ENCODE measurements at places on chromosomes 6 and 20.

DNA sequence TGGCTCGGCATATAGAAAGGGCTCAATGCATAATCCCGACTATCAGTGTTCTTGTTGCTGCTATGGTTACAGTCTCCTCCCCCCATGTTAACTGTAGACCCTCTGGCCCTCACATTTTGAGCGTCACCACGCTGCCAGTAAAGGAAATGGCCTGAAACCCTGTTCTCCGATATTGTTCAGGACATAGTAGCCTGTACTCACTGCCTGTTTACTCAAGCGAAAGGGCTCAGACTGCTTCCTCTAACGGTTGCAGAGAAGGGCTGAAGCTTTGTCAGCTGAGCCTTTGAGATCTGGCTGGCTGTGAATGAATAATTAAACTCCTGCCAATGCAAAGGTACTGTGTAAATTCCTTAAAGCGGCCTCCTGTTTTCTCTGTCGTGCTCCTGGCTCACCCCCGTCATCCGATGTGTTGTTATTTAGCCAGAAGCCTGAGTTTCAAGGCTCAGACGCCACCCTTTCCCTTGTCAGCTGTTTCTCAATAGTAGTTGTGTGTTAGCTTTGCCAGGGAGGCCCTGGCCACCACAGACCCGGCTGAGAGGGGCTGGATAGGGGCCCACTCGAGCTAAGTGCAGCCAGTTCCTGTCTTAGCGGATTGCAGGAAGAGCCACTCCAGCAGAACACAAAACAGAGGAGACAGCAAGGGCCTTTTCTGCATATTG is 31.2 kb upstream of the RALGAPA2 start:
- peak; percentile 88 for DNase-seq

DNA sequence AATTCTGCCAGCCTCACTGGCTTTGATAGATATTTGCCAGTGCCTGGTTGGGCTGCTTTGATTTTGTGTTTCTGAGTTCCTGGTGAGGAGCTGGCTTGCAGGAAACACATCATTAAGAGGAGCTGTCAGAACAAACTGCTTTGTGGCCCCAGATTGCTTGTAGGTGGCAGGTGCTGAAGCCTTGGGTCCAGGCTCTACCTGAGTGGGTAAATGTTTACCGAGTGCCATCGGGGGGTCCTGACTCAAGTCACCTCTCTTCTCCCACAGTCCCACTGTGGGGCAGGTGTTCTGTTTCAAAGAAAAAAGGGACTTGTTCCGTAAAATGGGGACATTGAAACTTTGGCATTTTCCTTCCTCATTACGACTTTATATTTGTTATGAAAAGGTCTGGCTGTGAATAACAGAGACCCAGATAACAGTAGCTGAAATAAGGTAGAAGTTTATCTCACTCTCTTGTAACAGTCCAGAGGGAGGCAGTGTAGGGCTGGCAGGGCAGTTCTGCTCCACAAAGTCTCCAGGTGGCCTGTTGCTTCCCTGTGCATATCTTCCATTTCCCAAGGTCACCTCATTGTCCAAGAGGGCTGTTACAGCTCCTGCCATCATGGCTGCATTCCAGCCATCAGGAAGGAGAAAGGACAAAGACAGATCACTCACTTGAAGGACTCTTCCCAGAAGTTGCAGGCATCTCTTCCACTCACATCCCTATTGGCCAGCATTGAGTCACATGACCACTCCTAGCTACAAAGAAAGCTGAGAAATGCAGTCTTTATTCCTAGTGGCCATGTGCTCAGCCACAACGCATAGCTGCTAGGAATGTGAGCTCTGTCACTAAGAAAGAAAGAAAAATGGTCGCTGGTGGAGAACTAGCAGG is 149.9 kb upstream of the KCNG1 start:
- peak; percentile 15 for DNase-seq

DNA sequence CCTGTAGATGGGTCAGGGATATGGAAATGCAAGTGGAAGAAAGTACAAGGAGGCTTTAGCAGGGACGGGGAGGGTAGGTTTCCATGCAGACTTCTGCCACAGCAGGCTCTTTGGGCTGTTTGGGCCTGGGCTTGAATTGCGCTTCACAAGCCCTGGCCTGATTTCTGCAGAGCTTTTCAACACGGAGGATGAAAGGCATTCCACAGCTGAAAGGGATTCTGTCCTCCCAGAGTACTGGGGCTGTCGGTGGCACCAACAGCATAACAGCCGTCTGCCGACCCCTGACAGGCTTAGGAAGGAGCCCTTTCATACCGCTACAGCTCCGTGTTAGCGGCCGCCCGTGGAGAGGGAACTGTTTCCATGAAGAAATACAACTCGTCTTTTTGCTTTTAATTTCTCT is 22.9 kb upstream of the TBC1D7 start:
- no peak for DNase-seq

- DNase-seq, result peak; percentile 2
Observed at GRCh38 chr6:155604991-155605390, 149.4 kb upstream of the NOX3 start.

DNA sequence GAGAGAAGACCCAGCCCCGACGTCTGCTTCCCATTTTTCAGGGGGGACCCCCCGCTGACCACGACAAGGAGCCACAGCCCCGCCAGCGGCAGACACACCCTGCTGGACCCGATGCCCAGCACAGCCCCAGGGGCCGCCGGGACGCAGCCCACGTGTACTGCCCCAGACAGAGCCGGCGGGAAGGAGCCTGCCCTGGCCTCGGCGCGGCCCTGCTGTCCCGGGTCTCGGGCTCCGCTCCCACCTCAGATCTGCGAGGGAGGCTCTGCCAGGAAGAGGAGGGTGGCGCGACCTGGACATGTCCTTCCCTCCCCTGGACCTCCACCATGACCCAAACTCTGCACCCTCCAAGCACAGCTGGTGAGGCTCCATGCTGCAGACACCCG is 54.7 kb downstream of the KCNQ2 start:
- no peak for DNase-seq

DNA sequence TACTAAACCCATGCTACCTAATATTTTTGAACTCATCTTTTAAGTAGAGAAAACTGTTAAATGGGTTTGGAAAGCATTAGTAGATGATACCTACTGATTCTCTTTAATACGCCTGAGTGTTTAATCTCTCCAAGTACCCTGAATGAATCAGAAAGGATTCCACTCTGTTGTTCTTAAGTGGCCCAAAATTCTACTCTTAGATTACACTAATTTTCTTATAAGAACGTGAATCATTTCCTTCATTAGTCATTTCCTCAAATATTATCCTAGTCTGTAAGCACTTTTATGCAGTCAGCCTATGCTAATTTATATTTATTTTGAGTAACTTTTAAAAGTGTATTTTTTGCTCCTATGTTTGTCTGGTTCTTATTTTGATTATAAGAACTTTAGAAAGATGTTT is 380.0 kb downstream of the BTBD9 start:
- DNase-seq, result peak; percentile 80

DNA sequence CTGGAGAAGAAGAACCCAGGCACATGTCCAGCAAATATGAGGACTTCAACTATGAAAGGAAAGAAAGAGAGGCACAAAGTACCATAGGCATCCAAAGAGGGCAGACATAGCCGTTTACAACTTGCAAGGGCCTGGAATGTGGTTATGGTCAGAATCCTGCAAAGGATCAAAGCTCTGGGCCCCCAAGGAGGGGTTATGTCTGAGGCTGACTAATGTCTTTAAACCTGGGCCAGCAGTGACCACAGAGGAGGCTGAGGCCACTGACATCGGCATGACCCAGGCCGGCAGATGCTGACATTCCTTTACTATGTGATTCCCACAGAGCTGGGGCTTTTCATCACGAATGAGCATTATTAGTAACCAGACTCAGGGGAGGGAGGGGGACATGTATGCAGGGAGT is 861.1 kb downstream of the DHX35 start:
- DNase-seq, result peak; percentile 70

- DNase-seq, result peak; percentile 76
Observed at GRCh38 chr6:145749632-145750031, 14.3 kb upstream of the EPM2A start.

GRCh38 chr20:1203630-1204029 is 376 bp downstream of the C20orf202 start:
- no peak for DNase-seq

- DNase-seq, result peak; percentile 43
Observed at GRCh38 chr6:70956451-70957283, at the start of gene B3GAT2. Gene B3GAT2, minus strand, starts transcription at chr6:70957060. Its CDS starts 631 bp downstream, at chr6:70956429.

DNA sequence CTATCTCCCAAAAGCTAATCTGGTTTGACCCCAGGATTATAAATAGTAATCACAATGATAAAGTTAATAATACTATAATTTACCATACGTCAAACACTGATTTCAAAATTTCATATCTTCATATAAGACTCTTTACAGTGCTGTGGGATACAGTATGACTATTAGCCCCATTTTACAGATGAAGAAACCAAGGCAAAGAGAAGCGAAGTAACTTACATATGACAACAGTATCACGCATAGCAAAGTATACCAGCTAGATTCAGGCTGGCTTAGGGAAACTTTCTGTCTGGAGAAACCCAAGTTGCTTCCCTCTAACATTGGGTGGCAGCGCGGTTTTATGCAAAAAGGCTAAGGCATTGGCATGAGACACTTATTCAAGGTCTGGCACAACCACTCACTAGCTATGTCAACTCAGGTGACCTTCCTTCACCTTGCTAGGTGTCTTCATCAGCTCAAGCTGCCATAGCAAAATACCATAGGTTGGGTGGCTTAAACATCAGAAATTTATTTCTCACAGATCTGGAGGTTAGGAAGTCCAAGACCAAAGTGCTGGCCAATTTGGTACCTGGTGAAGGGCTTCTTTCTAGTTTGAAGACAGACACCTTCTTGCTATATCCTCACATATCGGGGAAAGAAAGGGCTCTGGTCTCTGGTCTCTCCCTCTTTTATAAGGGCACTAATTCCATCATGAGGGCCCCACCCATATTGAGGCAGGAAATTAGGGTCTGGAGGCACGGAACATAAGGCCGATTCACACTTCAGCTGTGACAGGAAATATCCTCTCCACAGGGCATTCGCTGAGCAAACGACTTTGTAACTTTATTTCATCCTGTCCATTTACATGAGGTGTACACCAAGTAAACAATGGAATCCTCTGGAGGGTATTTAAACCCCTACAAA is 22.4 kb upstream of the UTRN start:
- DNase-seq, result no peak

GRCh38 chr20:47969426-47969825 is 184.1 kb upstream of the SULF2 start:
- DNase-seq, result no peak

- DNase-seq, result peak; percentile 41
Observed at GRCh38 chr20:16491294-16491905, 81.8 kb downstream of the KIF16B start.

DNA sequence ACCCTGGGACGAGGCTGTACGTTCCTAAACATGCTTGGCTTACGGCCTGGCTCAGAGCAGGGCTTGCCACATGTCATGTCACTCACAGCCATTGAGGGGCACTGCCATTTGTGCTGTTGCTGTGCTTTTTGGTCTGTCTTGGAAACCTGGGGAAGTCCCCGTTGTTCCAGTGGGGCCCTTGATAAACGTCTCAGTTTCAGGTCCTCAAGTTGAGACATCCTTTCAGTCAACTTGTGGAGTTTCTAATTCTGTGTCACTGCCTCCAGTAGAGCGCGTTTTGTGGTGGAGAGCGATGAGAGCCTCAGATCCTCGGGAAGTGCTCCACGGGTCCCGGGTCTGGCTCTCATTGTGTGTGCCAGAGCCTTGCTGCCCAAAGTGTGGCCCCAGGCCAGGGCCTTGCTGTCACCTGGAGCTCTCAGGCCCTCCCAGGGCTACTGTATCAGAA is 43.0 kb upstream of the CCR6 start:
- DNase-seq, result no peak

DNA sequence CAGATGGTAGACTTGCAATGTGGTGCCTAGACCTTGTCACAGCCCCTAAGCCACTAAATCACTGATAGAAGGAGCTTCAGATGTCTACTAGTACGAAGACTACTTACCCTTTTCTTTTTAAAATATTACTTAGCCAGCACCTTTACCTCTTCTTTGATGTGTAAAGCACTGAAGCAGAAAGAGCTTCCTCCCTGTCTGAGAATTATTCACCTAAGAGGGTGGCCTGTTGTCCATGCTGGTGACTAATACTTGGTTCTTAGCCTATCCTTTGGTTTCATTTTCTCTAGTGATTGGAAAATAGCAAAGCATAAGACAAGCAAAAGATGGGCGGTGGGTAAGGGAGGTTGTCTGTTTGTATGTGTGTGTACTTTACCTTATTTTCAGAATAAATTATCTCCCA is 794.6 kb downstream of the TFAP2A start:
- no peak for DNase-seq

DNA sequence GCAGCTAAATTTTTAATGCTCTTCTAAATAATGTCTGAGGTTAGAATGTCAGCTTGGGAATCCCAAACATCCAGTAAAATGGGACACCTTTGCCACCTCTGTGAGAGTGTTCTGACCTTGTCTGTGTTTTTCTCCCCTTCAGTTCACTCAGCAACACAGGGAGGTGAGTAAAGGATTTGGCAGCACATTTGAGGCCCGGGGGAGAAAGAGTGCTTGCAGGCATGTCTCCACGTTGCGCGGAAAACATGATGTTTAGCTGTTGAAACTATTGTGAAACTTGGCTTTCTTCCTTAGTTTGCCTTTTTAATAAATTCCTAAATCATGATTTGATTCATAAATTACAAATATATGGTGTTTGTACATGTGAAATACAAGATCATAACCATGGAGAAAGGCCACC is 707.8 kb upstream of the FLRT3 start:
- DNase-seq, result peak; percentile 1

- DNase-seq, result no peak
Observed at GRCh38 chr20:62811320-62811719, 5.5 kb upstream of the COL9A3 start.

DNA sequence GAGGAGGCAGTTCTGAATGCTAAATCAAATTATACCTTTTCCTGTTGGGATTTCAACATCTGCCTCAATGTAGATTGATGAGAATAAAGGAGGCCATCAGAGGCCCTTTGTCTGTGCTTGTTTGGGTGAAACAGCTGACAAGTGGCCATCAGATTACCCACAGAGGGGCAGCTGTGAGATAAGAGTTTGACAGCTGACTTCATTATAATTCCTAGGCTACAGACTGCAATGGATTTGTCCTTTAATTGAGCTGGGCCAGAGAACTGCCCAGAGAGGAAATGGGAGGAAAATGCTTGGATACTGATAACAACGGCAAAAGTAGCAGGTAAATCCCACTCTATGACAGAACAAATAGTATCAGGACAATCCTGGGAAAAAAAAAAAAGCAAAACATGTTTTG is 649.4 kb downstream of the HDGFL1 start:
- no peak for DNase-seq

- DNase-seq, result no peak
Observed at GRCh38 chr6:140183881-140184280, 809.4 kb upstream of the CITED2 start.

DNA sequence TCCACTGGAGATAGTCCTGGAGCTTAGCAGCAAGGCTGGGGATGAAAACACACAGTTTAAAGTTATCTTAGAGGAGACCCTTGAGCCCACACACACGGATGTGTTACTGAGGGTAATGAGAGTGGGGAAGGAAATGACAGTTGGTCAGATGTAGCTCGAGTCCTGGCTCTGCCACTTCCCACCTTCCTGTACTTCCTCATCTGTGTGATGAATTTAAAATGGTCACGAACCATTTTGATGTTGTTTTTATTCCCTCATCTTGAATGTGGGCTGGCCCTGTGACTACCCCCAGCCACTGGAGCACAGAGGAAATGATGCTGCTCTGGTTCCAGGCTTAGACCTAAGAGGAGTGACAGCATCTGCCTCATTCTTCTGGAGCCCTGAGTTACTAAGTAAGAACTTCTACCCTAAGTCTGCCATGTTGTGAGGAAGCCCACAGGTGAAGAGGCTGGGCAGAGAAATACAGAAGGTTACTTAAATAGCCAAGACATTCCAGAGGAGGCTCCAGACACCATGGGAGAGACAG is 141.2 kb downstream of the NRN1 start:
- no peak for DNase-seq

- DNase-seq, result no peak
Observed at GRCh38 chr6:10338151-10338550, 76.7 kb downstream of the TFAP2A start.

GRCh38 chr6:13711324-13711732 is 307 bp downstream of the RANBP9 start:
- DNase-seq, result no peak

Data from cardiac fibroblast (primary cell).